ENCODE measurements at places on chromosomes 1 and 21.

DNA sequence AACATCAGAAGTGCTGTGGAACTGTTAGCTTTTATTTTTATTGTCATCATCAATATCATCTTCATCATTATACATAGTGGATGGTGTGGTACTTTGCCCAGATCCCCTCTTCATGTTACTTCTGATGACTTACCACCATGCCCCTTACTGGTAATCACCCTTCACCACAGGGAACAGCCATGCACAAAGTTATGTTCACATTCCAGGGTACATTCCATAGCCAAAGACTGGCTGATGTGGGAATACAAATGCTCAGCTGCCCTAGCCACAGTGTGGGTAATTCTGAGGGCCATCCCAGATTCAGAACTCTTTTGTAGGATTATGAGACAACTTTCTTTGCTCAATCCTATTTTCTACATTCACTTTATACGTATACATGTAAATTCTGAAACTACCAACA, 691.3 kb upstream of the CXADR start:
- DNase-seq = no peak

DNA sequence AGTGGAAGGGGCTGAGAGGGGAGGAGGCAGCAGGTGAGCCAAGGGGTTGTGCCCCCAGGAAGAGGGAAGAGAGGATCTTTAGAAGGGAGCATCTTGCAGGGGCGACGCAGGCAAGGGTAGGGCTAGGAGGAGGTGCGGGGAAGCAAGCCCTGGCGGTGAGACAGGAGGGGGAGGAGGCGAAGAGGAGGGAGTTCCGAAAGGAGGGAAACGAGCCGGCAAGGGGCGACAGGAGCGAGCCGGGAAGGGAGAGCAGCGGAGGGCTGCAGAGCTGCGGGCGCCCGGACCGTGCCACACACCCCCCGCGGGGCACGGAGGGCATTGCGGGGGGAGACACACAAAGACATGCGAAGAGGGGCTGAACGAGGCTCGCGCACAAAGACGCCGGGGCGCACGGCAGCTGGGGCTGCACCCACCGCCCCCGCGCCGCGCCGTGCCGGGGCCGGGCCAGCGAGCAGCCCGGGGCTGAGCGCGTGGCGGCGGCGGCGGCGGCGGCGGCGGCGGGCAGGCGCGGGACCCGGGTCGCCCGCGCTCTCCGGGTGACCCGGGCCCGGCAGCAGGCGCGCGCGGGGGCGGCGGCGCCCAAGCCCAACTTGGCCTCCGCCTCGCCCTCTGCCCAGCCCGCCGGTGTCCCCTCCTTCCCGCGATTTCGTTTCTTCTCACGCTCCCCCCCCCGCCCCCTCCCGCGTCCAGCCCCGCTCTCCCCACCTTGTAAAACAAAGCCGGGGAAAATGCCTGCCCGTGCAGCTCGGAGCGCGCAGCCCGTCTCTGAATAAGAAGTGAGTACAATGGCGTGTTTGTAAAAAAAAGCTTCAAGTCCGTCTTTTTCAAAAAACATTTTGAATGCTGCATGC, at the start of gene KCNK2:
Gene KCNK2 (plus strand): TSS at position 206 of the 851 bp plus-strand sequence. CDS start 649 bp downstream, outside the sequence.
- no peak for DNase-seq

GRCh38 chr1:12049616-12050015, 13.5 kb upstream of the TNFRSF8 start:
- no peak for DNase-seq

- no peak for DNase-seq
Measured at GRCh38 chr1:55519937-55520683, 304.9 kb upstream of the USP24 start.

GRCh38 chr1:204873714-204874113, 3.1 kb downstream of the NFASC start:
- no peak for DNase-seq

GRCh38 chr1:197912739-197913494, 4.3 kb upstream of the LHX9 start:
- DNase-seq = no peak

DNA sequence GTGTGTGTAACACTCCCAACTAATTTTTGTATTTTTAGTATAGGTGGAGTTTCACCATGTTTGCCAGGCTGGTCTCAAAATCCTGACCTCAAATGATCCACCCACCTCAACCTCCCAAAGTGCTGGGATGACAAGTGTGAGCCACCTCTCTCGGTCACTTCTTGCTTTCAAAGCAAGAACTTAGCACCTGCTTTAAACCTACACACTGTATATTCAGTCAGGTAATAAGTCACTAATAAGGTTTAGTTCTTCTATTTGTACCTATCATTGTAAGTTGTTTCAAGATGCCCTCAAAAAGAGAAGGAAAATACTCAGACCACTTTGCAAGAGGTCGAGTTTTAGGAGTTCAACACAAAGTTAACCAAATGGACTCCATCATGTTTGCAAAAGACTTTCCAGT, 431.3 kb downstream of the MRPL39 start:
- no peak for DNase-seq

DNA sequence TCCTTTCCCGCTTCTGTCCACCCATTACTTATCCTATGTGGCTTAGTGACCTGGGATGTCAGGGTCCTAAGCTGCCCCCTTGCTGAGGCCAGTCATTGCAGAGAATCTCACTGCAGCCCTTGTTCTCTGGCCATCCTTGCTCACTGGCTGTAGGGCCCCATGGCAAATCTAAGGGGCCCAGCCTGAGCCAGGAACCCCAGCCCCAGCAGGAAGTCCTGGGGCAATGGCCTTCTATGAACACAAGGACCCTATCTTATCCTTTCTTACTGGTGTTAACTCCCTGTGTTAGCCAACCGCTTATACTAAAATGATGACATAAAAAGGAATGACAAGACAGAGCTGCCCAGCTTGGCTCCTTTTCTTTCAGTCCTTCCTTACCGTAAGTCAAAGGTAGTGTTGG, 29.9 kb downstream of the DHCR24 start:
- no peak for DNase-seq

DNA sequence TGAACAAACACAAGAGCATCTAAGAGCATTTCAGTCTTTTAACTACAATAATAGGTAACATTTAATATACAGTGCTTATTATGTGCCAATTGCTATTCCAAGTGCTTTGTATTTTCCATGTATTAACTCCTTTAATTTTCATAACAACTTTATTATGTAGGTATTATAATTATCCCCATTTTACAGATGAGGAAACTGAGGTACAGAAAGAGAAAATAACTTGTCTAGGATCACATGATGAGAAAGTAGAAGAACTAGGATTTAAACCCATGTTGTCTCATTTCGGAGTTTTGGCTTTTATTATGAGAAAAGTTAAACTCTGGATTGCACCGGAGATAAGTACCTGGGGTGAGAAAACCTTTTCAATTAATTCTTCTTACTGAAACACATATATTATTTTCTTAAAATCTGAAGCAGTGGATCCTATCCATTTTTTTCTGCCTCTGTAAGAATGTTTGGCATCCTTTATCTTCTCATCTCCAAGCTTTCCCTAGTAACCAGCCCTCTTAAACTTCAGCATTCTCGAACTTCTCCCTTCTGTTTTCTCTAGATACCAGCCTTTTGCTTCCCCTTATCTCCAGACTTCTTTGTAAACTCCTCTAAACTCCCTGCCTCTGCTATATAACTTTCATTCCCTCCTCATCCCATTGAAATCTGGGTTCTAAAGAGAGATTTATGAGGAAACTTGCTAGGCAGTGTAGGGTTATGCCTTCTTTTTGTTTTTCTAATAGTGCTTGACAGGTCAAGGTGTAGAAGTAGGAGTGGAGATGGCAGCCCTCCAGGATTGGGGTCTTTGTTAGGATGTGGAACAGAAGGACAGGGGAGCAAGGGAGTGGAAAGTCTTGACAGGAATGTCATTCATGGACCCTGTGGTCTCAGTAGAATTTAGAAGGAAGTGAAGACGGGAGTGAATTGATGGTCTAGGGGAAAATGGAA, 28.3 kb downstream of the POU2F1 start:
- DNase-seq = no peak

- no peak for DNase-seq
Measured at GRCh38 chr1:66431999-66432398, 102.0 kb upstream of the SGIP1 start.

GRCh38 chr1:236677641-236678235, 8.6 kb upstream of the ACTN2 start:
- no peak for DNase-seq

GRCh38 chr1:151949371-151950193, 40.3 kb upstream of the THEM4 start:
- no peak for DNase-seq

GRCh38 chr1:22326931-22327330, 124.7 kb upstream of the ZBTB40 start:
- DNase-seq = no peak

DNA sequence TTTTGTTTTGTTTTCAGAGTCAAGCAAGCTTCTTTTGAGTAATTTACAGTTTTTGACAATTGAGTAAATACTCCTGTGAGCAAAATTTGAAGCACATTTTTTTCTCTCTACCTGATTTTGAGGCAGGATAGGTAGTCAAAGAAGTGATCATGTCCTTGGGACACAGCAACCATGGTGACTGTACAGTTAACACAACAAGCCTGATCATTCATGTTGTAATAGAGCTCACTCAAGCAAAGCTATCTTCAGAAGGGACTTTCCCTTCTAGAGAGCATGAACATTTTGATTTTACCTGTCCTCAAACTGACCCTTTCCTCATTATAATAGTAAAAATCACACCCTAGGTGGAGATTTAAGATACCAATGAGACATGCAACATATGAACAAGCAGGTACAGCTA, 126.5 kb upstream of the KCNK1 start:
- DNase-seq = no peak

DNA sequence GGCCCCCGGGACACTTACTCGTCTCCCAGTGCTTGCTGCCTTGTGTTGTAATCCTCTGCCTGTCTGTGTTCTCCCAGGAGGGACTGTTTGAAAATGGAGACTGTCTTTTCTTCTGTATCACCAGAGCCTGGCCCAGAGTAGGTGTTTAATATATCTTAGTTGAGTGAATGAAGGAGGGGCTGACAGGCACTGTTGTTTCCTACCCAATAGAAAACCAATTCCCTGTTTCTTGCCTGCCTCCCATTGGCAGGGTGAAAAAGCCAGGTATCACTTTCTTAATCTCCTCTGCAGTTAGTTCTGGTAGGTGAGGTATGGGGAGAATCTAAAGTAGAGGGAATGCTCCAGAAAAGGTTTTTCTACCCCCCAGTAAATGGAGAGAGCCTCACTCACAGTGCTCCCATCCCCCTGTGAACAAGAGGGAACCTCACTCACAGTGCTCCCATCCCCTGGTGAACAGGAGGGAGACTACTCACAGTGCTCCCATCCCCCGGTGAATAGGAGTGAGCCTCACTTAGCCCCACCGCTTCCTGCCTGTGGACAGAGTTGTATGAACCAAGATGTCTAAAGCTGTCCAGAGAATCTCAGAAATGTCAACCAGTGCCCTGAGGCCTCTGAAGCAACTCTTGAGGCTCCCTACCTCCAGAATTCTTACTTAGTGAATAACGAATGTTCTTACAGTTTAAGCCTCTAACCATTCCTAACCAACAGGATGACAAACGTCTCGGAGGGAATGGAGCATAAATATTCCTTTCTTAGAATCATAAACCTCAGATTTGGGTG, at the start of gene GJA5:
Gene GJA5 (minus strand): TSS at position 122 of the 780 bp plus-strand sequence. CDS start 1,364 bp downstream, outside the sequence.
- DNase-seq = no peak

GRCh38 chr1:207691841-207692240, 46.9 kb downstream of the CR1L start:
- DNase-seq = no peak

GRCh38 chr1:42777852-42778251, 6.9 kb upstream of the TMEM269 start:
- no peak for DNase-seq

DNA sequence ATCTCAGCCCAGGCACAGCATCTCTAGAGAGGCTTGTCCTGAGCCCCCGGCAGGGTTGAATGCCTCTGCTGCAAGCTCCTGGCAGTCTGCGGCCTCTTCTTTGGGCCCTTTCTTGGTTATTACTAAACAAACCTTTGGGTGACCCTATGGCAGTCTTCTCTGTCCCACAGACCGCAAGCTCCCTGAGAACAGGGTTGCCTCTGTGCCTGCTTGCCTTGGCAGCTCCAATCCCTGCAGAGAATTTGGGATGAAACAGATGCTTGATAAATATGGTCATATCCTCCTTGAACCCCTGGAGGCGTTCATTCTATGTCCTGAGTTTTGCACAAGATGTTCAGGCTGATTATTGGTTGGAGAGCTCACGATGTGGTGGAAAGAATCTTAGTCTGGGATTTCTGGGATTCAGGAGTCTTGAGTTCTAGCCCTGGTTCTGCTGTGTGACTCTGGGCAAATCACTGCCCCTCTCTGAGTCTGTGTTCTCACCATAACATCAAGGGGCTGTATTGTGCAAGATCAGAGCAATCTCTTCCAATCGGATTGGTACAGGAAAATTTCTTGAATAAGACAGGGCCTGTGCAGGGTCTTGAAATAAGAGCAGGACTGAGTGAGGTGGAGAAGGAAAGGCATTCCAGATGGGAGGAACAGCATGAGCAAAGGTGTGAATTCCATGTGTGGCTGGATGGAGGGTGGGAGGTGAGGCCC, 49.6 kb downstream of the EDN2 start:
- no peak for DNase-seq

GRCh38 chr1:95245029-95245428, 11.0 kb downstream of the RWDD3 start:
- no peak for DNase-seq

DNA sequence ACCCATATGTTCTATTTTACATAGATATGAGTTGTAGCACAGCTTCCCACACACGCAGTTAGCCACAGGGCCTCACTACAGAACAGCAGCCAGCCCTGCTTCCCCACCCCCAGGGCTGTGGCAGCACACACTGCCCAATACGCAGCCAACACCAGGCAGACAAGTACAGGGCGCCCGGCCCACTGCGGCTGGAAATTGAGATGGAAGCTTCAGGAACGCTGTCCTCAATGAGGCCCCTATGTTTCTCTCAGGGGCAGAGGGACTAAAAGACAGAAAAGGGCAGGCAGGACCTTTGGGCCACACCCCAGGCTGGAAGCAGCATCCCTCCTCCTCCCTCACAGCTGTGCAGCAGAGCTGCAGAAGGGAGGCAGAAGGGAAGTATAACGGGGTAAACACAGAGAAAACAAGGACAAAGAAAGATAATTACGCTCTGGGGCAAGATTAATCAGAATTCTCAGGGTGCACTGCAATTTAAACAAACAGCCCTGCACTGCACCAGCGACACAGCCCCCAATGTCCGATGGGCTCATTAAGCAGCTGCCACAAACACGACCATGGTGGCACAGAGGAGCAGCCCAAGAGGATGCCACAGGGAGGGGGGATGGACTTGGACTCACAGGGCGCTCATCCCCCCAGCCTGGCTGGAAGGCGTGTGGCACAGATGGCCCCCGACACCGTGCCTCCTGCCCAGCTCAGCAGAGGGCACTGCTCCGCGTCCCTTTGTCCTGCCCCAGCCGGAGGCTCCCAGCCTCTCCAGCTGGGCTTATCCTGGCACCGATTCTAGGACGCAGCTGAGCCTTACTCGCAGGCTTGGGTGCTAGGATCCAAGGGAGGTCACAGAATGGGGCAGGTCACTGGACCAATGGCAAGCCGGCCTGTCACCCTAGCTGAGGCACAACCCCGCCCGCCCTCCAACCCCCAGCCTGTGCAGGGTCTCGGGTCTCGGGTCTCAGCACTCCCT, 14.2 kb downstream of the WDR4 start:
- DNase-seq = no peak

DNA sequence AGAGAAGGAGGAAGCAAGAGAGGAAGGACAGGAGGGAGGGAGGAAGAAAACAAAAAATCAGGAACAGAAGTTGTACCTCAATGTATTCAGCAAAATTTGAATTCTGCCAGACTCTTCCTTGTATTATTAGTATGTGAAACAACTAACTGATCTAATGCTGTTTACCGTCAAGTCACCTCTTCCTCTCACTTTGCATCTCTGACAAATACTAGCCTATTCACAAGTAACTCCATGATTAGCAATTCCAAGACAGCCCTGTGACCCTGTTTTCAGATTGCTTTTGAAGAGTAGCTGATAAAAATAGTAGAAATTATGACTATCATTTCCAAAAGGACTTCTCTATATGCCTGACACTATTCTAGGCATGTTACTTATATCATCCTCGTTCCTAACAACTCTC, 445.4 kb downstream of the NEGR1 start:
- DNase-seq = no peak
